Hypothalamus (tissue), 51 donors: ENCODE measurements at places on chromosomes 1 and 21.

- no peak for DNase-seq
Observed at GRCh38 chr1:228463559-228464455, 23.4 kb upstream of the RNF187 start.

DNA sequence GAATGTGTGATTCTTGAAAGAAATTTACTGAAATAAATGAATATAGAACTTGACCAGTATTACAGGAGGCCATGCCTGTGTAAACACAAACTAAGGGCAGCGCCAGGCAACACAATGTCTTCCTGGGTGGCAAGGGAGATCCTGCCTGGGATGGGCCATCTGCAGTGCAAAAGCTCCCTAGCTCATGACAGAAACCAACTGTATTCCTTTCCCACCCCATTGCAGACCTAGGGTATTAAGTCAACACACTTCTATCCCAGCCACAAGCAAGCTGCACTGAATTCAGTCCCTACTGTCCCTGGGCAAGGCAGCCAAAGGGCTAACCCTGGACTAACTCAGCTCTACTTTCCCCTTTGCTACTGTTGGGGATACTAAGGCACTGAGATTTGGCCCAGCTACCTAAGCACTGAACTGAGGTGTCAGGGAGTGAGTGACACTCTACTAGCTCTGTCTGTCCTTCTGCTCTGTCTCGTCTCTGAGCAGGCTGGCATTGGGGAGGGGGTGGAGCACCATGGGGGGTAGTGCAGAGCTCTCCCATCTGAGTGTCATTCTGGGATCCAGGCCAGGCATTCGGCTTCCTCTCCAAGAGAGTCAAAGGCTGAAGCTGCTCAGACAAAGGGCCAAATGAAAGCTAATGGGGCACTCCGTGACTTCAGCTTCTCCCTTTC, 2.5 kb downstream of the INKA2 start:
- DNase-seq = peak; percentile 82

- DNase-seq = no peak
Observed at GRCh38 chr1:232472485-232473041, 157.4 kb downstream of the SIPA1L2 start.

- peak; percentile 48 for DNase-seq
Observed at GRCh38 chr21:36966821-36967768, 626 bp upstream of the HLCS start.

- no peak for DNase-seq
Observed at GRCh38 chr1:65319141-65319540, 9.8 kb downstream of the DNAJC6 start.

GRCh38 chr1:160030657-160031364, 979 bp downstream of the PIGM start:
- DNase-seq = no peak
